ENCODE measurements at places on chromosomes 16 and 17.
A peak's percentile ranks its signal among the peaks of the same experiment; 100 is the strongest.

GRCh38 chr17:29019475-29020181 lies 13.8 kb upstream of the SEZ6 start:
- DNase-seq, result no peak

- DNase-seq, result no peak
Measured at GRCh38 chr16:15046692-15047376, 9.0 kb downstream of the NTAN1 start.

DNA sequence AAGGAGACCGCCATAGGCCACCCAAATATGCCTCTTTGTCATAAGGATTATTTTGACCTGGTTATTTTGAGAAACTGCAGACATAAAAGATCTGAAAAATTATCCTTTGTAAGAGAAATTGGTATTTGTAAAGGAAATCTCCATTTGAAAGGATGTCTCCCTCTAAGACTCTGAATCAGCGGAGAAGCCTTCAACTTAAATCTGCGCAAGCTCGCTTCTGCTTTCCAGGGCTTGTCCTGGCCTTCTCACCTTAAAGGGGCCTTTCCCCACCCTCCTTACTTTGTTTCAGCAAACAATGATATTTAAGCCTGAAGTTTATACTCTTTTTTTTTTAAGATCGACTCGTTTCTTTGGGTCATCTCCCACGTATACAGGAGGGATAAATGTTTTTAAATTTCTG lies 34.5 kb downstream of the HSBP1 start:
- DNase-seq, result no peak

DNA sequence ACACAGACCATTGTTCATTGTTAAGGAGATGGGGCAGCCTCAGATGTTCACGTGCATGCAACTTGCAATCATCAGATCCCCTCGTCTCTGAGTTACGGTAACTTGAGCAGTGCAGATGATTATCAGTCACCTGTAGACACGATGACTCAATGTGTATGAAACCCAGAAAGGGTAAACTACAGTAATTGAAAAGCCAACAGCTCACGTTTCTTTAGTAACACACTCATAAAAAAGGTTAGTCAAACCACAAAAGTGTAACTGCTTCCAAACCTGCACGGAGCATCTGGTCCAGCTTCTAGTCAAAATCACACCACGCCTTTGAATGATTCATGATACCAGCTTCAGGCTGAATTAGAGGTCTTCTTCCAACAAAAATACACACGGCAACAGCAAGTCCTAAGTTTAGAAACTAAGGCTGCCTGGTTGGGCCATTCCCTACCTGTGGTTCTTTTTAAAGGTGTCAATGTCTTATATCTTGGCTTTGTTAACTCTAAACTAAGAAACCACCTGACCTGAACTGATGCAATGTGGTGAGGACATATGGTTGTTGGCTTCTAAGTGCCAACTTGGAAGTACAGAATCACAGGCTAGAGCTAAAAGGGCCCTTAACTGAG lies 32.3 kb downstream of the GRB7 start:
- DNase-seq, result no peak

GRCh38 chr17:40265337-40265736 lies 22.3 kb upstream of the CDC6 start:
- no peak for DNase-seq

- no peak for DNase-seq
Measured at GRCh38 chr17:74782571-74782970, 6.4 kb upstream of the NAT9 start.

DNA sequence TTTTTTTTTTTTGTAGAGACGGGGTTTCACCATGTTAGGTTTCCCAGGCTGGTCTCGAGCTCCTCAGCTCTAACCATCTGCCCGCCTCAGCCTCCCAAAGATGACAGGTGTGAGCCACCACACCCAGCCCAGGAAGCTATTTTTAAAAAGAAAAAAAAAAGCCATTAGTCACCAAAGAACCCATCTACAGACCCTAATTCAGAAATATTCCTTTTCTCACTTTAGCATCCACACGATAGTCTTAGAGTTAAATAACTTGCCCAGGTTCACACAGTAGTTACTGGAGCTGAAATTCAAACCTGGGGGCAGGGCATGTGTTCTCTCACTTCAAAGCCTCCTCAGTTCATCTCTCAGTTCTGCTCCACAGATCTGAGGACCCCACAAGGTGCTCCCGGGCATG lies 70.3 kb upstream of the NOL11 start:
- DNase-seq, result no peak

DNA sequence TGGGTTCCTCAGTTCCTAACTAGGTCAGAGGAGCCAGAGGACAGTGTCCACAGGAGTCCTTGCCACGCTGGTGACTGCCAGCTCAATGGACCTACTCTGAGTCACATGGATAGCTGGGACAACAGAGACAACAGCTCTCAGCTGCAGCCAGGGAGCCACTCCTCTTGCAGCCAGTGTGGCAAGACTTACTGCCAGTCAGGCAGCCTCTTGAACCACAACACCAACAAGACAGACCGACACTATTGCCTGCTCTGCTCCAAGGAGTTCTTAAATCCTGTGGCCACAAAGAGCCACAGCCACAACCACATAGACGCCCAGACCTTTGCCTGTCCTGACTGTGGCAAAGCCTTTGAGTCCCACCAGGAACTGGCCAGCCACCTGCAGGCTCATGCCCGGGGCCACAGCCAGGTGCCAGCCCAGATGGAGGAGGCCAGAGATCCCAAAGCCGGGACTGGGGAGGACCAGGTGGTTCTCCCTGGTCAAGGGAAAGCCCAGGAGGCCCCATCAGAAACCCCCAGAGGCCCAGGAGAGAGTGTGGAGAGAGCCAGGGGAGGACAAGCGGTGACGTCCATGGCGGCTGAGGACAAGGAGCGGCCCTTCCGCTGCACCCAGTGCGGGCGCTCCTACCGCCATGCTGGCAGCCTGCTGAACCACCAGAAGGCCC lies 6.7 kb downstream of the ZNF646 start:
- no peak for DNase-seq

DNA sequence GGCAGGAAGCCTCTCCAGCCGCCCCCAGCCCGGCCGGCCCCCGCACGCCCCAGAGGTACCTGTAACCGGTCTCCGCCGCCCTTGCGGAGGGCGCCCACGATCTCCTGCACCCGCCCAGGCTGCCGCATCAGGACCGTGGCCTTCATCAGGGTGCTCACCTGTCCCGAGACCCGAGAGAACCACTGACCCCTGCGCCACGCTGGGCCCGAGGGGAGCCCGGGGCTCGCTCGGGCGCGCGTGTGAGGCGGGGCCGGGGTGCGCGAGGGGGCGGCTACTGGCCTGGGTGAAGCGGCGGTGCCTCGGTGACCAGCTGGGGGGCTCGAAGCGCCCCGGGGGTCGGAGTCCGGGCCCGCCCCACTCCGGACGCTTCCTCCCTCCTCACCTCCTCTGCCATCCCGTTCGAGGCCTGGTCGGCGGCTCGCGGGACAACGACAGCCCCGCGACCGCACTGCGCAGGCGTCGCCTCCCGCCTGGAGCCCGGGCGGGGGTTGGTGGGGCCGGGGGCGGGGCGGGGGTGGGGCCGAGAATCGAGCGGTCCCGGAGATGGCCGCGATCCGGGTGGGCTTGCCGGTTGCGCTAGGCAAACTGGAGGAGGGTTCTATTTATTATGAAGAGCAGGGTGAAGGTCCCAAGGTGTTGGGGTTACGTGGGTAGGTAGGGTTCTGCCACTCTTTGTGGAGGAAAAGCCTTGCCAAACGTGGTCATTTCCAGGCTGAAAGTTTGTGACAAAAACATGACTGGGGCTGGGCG lies at the start of gene NT5C3B:
NT5C3B (minus strand) TSS at position 433 of the 750 bp plus-strand sequence; CDS start at position 394, 39 bp downstream.
- DNase-seq, result peak; percentile 83

- DNase-seq, result no peak
Measured at GRCh38 chr17:46011711-46012505, 12.9 kb downstream of the STH start.

GRCh38 chr17:63382826-63383225 lies 63.3 kb downstream of the CYB561 start:
- no peak for DNase-seq

GRCh38 chr16:49365711-49366509 lies 7.7 kb upstream of the C16orf78 start:
- no peak for DNase-seq

DNA sequence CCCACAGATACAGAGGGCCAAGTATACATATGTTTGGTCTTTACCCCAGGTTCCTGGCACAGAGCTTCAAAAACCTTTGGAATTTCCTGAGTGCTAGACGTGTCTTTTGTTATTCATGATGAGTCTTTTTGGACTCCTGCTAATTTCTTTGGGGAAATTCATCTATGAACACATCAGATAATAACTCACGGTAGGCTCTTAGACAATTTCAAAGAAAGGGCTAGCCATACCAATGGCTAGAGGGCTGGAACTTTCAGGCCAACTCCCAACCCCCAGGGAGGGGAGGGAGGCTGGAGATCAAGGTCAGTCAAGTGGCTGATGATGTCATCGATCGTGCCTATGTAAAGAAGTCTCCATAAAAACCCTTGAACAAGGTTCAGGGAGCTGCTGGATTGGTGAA lies 101.9 kb downstream of the STX8 start:
- no peak for DNase-seq

DNA sequence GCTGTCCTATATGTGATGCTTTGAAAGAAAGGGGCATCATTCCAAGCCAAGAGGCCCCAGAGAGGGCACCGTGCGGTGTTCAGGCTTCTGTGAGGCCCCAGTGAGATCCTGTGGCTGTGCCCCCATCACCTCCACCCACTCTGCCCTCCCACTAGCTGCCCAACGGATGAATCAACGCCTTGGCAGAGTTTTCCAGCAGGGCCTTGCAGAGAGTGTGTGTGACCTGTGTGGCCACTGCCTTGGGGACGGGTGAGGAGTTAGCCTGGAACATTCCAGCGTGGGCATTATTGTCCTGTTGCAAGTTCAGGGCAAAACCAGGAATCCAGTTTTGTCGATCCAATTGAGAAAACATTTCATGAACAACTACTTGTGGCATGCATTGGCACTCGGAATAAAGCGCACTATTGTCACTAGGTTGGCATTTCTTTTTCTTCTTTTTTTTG lies 53.7 kb downstream of the SF3B3 start:
- DNase-seq, result peak; percentile 58

GRCh38 chr17:40464392-40464855 lies 21.2 kb downstream of the IGFBP4 start:
- DNase-seq, result no peak

DNA sequence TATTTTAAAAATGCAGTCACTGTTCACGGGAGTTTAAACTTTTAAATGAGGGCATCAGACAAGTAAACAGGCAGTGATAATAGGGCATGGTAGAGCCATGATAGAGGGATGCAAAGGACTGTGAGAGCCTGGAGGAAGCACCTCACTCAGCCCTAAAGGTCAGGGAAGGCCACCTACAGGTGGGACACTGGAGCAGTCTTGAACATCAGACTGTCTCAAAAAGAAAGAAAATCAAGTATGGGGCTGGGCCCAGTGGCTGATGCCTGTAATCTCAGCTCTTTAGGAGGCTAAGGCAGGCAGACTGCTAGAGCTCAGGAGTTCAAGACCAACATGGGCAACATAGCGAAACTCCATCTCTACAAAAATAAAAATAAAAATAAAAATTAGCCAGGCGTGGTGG lies 31.0 kb upstream of the DHRS7B start:
- DNase-seq, result no peak

DNA sequence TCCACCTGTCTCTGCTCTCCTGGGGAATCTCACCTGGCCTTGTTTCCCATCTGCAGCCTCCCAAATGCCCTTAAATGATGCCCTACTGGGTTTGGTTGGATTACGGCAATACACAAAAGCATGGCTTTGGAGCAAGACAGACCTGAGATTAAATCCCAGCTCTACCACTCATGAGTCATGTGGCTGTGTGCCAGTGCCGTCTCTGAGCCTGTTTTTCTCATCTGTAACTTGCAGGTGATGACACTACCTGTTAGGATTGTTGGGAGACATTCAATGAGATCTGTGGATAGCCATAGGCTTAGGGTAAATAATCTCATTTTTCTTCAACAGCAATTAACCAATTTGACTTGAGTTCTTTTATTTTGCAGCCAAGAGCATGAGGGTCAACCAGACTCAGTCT lies 240.3 kb downstream of the MAF start:
- no peak for DNase-seq

GRCh38 chr16:27597361-27597760 lies 47.4 kb downstream of the KATNIP start:
- no peak for DNase-seq
